SK-N-SH (cell line): ENCODE measurements at places on chromosomes 4 and X.
A peak's percentile ranks its signal among the peaks of the same experiment; 100 is the strongest.

DNA sequence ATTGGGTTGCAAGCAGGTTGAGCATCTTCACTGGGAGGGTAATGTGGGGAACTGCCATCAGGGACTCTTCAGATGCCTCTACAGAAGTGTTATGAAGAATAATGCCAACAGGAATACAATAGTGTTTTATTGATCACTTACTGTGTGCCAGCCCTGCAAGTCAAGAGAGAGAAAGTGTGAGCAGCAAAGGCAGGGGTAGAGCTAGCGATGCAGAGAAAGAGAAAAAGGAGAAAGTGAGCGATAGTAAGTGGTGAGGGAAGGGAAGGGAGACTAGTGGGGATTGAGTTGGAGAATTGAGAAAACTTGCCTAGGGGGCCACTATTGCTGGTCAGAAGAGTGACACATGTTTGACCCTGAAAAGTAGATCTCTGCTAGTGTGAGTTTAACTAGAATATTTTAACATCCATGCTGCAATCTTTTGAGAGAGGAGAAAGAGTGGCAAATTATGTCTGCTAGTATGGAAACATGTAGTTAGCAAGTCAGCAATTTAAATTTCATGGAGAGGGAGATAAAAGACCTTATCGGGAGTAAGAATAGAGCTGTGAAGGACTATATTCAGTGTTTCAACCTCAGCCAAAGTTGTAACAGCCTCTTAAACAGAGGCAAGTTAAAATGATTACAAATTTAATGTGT, 12.2 kb downstream of the AFF1 start:
- DNase-seq, result no peak

GRCh38 chr4:113627321-113627720, 134.2 kb downstream of the CAMK2D start:
- DNase-seq, result no peak

- no peak for DNase-seq
Measured at GRCh38 chr4:124868495-124868894, 156.0 kb upstream of the ANKRD50 start.

DNA sequence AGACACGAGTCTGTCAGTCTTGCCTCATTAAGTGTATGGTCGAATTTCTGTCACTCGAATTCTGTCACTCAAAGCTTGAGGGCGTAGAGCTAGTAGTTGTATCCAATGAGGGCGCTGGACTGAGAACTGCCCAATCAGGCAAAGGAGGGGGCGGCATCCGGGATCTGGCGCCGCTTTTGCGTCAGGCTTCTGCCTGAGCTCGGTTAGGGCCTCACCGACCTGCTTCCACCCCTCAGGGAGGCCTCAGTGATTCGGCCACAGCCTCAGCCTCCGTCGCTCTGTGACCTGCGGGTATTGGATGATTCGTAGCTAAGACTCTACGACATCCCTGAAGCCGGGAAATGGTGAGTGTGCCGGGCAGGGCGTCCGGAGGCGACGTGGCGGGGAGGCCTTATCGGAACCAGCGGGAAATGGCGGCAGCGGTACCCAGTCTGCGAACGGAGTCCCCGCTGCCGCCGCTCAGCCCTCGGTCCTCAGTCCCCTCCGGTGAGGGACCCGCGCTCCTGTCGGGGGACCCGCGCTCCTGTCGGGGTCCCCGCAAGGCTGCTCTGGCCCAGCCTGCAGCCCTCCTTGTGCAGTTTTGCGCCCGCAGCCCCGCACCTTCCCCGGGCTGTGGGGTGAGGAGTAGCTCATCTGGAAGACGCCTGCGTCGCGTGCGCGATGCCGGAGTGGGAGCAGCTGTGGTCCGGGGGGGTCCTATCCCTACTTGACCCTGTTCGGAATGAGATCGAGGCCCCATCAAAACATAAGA, 88.3 kb downstream of the ZNF718 start:
- DNase-seq, result peak; percentile 90

DNA sequence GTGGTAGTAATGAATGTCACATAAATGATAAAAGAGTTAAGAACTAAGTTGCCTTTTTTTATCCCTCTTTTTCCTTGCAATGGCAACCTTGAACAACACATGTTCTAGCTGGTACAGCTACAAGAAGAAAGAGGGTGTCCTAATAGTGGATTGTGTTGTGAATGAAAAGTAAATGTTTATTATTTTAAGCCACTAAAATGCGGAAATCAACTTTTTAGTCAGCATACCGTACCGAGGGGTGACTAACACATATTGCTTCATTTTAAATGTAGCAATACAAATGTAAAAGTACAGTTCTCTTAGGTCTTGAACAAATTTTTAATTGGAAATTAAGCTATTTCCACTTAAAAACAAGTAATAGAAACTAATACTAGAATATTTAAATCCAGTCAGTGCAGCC, 17.7 kb upstream of the AP1AR start:
- DNase-seq, result no peak

DNA sequence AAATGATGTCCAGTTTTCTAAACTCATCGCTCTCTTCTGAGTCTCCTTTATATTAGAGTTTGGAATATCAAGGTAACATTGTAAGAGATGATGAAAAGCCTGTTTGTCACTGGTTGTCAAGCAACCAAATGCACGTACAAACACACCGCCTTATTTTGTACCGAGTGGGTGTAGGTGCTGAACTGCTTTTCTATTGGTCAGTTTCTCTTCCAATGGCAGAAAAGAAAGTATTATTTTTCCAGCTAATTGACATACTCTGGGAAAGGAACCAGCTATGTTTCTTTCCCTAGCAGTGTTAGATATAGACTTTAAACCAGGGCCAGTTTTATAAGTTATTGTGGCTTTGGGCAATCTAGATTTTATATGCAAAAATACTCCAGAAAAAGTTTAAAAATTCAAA, 6.6 kb upstream of the PPM1K start:
- peak; percentile 22 for DNase-seq

DNA sequence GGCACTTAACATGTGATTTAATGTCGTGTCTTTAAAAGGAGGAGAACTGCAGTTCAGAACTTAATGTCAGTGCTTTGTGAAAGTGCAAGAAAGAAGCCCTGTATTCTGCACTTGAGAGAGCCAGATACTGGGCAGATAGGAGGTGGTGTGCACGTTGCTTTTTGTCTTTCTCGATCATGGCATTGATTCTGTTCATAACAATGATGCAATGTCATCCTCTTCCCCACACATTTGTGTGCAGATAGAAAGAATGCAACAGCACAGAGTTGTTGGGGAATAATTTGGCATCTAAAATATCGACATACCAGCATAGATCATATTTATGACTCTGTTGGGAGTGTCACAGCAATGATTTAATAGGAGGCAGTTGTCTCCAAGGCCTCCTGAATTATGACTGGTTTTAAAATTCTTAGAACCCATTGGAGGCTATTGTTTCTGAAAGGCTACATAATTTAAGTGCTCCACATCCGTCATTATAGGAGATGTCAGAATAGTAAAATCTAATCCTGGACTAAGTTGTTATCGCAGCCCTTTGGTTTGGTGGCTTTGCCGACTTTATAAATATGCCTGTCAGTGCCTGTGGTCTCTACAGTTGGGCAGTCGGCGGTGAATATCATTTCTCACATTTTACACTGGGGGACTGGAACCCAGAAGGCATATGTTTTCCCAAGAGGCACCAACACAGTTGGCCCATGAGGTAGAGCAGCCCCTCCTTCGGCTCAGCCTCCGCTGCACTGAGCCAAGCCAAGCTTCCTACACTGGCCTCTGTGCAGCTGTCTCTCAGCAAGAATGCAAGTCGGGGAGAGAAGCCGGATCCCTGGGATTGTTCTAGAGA, 124.9 kb downstream of the PTTG2 start:
- DNase-seq, result no peak

DNA sequence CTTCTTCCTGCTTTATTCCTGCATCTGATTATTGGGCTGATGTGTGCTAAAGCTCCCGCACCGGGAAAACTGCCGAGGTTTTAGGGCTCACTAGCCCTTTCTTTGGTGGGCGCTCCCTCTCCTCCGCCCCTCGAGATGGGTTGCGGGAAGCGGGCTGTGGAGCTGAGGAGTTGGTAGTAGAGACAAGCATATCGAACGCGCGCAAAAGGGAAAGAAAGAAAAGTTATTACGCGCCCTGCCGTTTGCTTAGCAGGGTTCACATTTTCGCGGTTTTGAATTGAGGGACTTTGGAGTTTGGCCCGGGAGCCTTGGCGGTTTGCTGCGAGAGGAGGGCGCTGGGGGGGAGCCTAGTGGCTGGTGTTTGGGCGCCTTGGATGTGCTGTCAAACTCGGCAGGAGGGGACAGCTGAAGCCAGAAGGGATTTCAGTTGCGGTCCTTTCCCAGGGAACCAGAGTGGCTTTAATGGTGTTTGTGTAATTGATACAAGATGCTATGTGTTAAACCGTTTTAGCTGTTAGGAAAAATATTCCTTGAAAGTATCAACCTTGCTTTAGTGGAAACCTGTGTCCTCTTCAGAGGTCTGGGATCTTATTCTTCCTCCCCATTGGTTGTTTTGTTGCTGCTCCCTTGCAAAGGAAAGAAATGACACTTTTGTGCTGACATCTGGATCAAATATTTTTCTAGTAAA, 1.1 kb downstream of the GAB1 start:
- peak; percentile 37 for DNase-seq

DNA sequence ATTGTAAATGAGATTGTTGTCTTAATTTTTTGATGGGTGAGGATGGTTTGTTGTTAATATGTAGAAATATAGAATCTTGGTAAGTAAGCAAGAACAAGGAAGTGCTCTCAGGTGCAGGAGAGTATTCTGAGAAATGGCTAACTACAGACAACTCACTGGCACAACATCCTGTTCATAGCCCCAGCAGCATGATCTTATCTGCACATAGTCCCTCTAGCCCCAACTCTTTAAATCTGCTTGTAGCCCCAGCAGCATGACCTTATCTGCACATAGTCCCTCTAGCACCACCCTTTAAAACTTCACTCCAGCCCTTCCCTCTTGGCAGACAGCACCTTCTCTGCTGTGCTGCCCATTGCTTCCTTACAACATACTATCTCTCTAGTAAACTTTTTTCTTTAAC, 1957.1 kb upstream of the ADGRL3 start:
- no peak for DNase-seq

DNA sequence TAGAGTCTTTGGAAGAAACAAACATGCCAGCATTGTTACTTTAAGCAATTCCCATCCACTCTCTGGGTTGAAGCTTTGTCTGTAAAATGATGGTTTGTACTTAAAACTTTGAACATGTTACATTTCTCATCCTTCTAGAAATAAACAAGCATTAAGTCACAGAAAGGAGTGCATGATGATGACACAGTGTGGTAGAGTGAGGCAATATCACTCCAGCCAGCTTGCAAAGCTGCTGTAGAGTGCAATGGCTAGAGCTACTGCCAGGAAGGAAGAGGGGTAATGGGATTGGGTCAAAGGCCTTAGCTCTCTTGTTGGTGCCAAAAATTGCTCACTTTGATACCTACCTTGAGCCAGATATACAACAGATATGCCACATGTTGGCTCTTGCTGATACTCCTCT, 12.3 kb upstream of the ENOX2 start:
- DNase-seq, result no peak

- no peak for DNase-seq
Measured at GRCh38 chr4:45241976-45242375, 515.6 kb upstream of the GNPDA2 start.

DNA sequence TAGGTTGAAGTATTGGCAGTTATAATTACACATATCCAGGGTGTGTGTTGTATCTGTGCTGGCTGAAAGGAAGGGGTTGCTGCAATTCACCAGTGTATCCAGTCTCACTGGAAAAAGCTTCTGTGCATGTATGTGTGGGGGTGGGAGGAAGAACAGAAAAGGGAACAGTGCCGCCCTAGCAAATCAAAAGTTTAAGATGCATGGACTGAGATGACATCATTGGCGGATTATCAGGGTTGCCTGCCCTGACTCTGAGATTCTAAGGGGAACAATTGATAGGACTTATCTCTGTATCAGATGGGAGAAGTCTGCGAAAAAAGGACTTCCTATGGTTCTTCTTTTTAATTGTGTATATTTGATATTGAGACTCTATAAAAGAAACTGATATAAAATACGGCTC, 3.5 kb downstream of the SLC25A43 start:
- DNase-seq, result no peak

- DNase-seq, result no peak
Measured at GRCh38 chrX:103538728-103539127, 19.4 kb upstream of the RAB40A start.

- no peak for DNase-seq
Measured at GRCh38 chr4:181006499-181007260, 1236.5 kb upstream of the TENM3 start.

GRCh38 chr4:184860018-184860779, 34.4 kb upstream of the ACSL1 start:
- DNase-seq, result no peak

- DNase-seq, result no peak
Measured at GRCh38 chr4:102799816-102800215, 27.5 kb downstream of the UBE2D3 start.

DNA sequence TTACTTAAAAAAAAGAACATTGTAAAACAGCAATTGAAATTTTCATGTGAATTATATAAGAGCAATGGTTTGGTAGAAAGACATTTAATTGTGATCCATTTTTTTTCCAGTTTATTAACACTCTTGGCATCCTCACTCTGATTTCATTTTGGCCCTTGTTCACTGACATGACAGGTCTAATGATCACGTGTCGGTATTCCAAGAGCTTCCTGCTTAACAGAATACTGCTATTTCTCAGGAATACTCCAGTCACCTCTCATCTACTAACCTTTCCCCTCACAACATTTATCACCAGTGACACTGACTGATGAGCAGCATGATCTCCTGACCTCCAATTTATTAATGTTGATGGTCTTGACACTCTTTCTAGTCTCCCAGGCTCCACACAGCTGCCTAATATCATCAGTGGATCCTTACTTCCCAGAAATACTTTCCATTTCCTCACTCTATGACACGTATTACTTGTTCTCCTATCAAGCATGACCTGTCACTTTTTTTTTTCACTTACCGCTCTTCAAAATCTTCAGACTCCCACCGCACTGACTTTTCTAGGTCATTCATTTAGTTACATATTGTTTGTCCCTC, 847.8 kb upstream of the SLIT2 start:
- DNase-seq, result no peak

GRCh38 chrX:74230094-74230493, 73.9 kb upstream of the ZCCHC13 start:
- DNase-seq, result no peak

GRCh38 chrX:126929071-126929470, 109.5 kb downstream of the PRR32 start:
- no peak for DNase-seq

DNA sequence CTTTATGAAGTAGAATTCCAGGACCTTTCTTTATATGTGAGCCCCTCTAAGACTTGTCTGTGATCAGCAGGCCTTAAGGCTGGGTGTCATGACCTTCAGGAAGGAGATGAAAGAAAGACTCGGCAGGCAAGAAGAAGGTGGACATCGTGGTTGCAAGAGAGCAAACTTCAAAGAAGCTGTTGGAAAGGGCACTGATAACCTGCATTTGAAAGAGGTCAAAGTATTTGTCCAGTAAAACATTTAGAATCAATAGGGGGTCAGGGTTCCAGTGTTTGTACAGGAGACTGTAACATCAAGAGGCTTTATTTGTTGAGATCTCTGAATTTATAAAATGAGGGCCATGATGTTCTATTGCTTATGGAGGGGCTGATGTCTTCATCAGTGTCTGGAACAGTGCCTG, 44.2 kb downstream of the COMMD8 start:
- no peak for DNase-seq

DNA sequence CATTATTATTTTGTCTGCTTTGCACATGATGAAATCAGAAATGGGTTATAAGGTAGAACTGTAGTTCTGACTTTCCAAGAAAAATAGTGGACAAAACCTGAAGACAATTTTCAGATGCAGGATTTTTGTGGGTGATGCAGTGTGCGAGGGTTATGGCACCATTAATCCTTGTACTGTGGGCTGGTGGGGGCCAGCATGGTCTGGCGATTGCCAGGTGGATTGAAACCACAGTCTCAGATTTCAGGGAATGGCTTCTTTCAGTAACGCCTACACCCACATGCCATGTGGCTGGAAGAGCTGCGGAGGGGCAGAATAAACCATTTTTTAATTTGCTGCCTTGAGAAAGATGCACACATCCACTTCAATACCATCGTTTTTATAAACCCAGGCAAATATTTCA, 150.5 kb downstream of the ARSF start:
- DNase-seq, result no peak
